ENCODE measurements at places on chromosomes 3 and 15.

DNA sequence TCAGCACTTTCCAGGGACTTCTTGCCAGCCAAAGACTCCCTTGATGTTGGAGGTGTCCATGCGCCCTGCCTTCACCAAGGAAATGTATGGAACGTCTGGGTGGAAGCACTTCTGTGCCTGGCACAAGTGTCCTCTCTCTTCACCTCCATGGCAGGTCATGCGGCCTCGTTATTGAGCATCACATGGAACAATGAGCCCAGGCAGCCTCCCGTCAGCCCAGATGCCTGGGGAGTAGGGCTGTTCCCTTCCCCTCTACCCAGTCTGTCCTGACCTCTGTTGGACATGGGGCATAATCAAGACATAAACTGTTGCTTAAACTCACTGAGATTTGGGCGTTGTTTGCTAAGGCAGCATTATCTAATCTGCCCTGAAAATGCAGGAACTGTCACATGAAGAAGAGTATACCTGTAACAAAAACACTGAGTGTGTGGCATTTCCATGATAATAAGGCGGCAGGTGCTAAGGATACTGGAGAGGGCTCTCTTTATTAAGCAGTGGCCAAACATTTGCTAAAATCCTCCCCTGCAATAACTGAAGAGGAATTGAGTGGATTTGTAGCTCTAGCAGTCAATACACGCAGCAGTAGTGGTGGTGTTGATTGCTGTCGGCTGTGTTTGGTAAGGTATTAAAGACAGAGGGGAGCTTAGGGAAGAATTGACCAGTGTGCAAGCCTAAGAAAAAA, 338.2 kb upstream of the ATP10A start:
- no peak for DNase-seq

DNA sequence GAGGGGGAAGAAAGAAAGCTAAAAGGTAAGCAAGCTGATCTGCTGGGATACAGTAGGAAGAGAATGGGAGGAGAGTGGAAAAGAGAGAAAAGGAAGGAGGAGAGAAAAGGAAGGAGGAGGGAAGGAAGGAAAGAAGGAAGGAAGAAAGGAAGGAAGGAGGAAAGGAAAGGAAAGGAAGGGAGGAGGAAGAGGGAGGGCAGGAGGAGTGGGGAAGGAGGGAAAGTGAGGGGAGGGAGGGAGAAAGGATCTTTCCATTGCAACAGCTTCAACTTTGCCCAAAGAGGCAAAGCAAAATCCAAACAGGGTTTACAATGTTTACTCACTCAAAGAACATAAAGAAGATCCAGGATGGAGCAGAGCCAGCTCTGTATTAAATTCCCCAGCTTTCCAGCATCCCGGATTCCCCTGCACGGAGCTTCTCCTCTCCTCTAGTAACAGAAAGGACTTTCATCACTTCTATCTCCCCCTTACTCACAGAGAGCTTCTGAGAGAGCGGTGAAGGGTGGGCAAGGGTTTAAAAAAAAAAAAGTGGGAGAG, 494.2 kb upstream of the PROK2 start:
- DNase-seq, result no peak

DNA sequence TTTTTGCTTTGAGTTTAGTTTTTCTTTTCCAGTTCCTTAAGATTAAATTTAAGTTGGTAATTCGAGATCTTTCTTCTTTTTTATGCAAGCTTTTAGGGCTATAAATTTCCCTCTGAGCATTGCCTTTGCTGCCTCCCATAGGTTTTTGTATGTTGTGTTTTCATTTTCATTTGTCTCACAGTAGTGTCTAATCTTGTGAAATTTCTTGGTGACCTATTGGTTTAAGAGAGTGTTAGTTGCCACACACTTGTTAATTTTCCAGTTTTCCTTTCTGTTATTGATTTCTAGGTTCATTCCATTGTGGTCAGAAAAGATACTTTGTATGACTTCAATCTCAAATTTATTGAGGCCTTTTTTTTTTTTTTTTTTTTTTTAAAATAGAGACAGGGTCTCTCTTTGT, 18.3 kb upstream of the IL20RB start:
- no peak for DNase-seq

DNA sequence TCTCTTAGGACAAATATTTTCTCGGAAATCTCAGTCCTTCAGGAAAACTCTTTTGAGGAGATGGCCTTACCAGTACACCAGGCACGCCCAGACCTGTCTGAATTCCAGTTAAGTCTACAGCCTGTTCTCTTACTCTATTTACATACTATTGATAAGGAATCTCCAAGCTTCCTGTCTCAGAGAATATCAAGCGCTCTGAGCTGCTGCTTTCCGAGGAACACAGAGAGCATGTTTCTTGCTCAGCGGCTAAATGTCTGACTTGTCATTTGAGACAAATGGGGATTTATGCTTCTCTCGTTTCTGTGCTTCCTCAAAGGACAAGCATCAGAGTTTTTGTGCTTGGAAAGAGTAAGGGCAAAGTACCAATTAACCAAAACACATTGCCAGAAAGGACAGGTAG, 112.4 kb upstream of the CCDC54 start:
- no peak for DNase-seq

- no peak for DNase-seq
These were observed 8.3 kb downstream of the POMGNT2 start for GRCh38 chr3:43097400-43098080.

- no peak for DNase-seq
These were observed 45.8 kb downstream of the CHP1 start for GRCh38 chr15:41276831-41277230.

GRCh38 chr15:92878593-92879053, 21.5 kb upstream of the CHD2 start:
- DNase-seq, result no peak

All from activated naive CD8-positive, alpha-beta T cell treated with anti-CD3 and anti-CD28 coated beads, Interleukin-2, amount 50 U/mL, for 24 hours (primary cell).